Karpas-422 (cell line): ENCODE measurements at places on chromosomes 7 and 10.

- H3K36me3 ChIP-seq: no peaks in the 10 kb centered on the region
- peaks cover 10% of the 10 kb centered on the region for H3K4me1 ChIP-seq
- no peak overlapping the region for H3K4me3 ChIP-seq
- DNase-seq: peak; percentile 82
Observed at GRCh38 chr7:24587853-24588252, 14.6 kb downstream of the PALS2 start.

GRCh38 chr7:18177815-18178660, 150.4 kb upstream of the PRPS1L1 start:
- no peak overlapping the region for H3K4me3 ChIP-seq
- H3K27me3 ChIP-seq: no peaks in the 10 kb centered on the region
- no peaks in the 10 kb centered on the region for H3K36me3 ChIP-seq
- no peak overlapping the region for H3K27ac ChIP-seq
- DNase-seq: no peak

GRCh38 chr7:130506358-130506757, 14.5 kb downstream of the MEST start:
- H3K4me3 ChIP-seq: no peak overlapping the region
- peaks cover 11% of the 10 kb centered on the region; the same call in 1 of the 2 replicates for H3K36me3 ChIP-seq
- H3K27ac ChIP-seq: no peak overlapping the region
- DNase-seq: no peak
- no peaks in the 10 kb centered on the region for H3K4me1 ChIP-seq
- no peaks in the 10 kb centered on the region for H3K27me3 ChIP-seq

DNA sequence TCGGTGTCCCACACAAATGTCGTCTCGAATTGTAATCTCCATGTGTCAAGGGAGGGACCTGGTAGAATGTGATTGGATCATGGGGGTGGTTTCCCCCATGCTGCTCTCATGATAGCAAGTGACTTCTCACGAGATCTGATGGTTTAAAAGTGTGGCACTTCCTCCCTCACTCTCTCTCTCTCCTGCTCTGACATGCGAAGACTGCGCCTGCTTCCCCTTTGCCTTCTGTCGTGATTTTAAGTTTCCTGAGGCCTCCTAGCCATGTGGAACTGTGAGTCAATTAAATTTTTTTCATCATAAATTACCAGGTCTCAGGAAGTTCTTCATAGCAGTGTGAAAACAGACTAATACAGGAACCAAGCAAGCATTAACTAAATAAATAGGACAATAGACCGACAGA, 229.1 kb downstream of the GFRA1 start:
- no peaks in the 10 kb centered on the region for H3K4me1 ChIP-seq
- H3K4me3 ChIP-seq: no peak overlapping the region
- H3K36me3 ChIP-seq: no peaks in the 10 kb centered on the region
